Brain pericyte (primary cell): ENCODE measurements at places on chromosomes 3 and 15.

DNA sequence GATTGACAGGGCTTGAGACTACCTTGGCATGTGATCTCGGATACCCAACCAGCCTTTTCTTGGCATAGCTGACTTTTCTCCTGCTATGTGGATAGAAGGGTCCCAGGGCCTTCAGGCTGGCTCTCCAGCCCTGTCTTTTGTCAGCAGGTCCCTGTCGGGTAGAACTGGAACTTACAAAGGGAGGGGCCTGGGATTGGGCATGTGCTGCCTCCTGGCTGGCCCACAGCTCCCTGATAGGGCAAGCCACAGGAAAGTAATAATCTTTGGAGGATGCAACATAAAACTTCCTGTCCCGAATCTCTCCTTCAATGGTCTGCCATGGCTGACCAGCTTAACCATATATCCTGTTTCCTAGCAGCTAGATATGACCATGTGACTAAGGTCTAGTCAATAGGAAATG lies 89.1 kb downstream of the ABHD5 start:
- DNase-seq = no peak

GRCh38 chr3:193971966-193972365 lies 164.0 kb upstream of the HES1 start:
- no peak for DNase-seq

DNA sequence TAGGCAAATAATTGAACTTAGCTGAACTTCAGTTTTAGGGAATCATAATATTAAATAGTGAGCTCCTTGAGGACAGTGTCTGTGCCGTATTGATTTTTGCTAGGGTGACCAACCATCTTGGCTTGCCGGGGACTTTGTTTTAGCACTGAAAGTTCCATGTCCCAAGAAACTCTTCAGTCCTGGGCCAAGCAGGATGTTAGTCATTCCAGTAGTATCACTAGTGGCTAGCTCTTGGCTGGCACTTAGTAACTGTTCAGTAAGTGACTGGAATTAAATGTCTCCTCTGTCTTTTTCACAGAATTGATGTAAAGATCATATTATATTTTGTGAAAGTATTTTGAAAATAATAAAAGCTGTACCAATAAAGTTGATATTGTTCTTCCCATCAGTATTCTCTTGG lies 42.3 kb downstream of the RSRC1 start:
- DNase-seq = no peak

DNA sequence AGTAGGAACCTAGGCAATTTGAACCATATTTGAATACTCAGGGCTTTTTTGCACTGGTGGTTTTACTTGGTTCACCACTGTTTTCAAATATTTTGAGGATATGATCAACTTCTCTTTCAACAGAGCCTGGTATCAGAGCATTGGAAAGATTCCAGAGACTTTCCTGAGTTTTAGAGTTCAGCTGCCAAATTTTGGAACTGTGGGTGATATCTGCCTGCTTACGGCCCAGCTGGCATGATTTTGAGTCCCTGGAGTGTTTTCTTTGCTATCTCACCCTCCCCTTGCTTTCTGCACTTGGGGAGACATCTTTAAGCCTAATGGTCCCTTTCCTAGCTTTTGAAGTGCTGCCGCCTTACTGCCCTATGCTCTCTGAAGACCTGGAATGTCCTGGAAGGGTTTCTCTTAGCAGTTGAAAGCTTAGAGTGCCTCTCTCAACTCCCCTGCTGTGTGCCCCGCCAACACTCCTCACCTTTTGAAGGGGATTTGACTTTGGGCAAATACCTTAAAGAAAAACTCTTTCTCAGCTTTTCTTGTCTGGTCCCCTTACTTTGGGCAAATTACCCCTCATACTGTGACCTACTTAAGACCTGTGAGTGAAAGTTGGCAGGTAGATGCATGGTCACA lies 539.1 kb downstream of the MFSD1 start:
- DNase-seq = no peak

DNA sequence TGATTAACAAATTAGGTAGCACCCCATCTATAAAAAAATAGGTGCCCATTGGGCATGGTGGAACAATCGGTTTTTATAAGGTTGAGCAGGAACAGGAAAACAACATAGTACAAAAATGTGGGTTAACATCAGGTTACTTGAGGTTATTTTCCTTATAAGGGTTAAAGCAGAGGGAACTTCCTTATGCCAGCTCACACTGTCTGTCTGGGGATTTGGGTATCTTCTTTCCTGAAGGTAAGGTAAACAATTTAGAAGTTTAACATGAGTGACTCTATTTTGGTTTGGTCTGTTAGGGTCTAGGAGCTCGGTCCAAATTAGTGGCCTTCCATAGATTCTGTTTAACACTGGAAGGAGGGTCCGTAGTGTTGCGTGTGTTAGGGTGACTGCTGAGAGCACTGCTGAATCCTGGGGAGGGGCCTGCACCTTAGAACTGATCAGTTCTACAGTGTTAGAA lies 14.7 kb downstream of the CHD2 start:
- DNase-seq = no peak

GRCh38 chr3:143339451-143339850 lies 219.9 kb downstream of the CHST2 start:
- no peak for DNase-seq

DNA sequence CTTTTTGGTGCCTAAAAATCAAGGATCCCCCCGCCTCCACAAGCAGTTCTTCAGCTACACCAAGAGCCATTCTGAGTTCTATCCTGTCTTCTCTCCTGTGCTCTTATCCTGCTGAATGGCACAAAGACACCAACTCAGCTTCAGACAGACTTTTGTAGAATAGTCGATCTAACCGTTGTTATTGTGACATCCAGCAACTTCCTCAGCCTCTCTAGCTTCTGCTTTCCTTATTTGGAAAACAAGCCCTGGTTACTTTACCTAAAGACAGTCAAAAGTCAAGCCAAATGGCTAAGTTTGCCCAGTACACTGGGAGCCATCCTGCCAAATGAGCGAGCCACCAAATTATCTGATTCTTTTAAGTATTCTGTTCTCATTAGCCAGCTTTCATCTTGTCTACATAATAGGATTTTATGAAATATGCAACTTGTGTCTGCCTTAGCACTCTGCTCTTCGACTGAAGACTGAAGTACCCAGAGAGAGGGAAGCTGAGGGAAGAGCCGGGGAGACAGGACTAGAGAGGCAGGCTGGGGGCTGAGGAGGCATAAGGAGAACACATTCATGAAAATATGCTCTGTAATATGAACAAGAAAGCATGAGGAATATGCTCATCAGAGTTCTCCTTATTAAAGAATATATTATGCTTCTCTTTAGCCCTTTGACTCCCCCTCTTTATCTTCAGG lies 35.1 kb downstream of the LYZL4 start:
- no peak for DNase-seq

DNA sequence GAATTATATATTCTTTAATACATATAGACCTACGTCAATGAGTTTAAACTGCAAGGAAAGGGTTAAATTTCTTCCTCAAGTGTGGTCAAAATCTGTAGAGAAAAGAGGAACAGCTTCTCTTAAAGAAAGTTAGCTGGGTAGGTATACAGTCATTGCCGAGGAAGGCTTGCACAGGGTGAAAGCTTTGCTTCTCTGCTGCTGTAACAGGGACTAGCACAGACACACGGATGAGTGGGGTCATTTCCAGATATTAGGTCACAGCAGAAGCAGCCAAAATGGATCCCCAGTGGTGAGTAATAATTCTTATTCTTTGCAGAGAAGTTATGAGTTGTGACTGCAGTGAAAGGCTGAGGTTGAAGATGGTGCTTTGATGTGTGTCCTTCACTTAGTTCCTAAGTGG lies at the start of gene CD86:
CD86 (plus strand) TSS at position 148 of the 400 bp plus-strand sequence; CDS start at position 276, 128 bp downstream.
- no peak for DNase-seq

DNA sequence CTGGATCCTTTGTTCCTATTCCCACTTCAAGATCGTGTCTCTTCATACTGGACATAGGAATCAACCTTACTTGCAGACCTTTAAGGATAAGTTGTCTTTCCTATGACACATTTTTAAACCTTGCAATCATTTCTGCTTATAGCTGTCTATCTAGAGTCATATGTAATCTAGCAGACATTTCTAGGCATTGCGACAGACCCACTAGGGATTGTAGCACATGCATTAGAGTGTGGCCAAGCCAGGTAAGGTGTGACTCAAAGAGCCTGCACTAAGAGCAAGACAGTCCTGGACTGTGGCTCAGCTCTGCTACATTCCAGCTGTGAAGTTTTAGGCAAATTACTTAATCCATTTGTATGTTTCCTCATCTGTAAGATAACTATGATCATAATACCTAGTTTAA lies 38.8 kb upstream of the BFSP2 start:
- DNase-seq = no peak

DNA sequence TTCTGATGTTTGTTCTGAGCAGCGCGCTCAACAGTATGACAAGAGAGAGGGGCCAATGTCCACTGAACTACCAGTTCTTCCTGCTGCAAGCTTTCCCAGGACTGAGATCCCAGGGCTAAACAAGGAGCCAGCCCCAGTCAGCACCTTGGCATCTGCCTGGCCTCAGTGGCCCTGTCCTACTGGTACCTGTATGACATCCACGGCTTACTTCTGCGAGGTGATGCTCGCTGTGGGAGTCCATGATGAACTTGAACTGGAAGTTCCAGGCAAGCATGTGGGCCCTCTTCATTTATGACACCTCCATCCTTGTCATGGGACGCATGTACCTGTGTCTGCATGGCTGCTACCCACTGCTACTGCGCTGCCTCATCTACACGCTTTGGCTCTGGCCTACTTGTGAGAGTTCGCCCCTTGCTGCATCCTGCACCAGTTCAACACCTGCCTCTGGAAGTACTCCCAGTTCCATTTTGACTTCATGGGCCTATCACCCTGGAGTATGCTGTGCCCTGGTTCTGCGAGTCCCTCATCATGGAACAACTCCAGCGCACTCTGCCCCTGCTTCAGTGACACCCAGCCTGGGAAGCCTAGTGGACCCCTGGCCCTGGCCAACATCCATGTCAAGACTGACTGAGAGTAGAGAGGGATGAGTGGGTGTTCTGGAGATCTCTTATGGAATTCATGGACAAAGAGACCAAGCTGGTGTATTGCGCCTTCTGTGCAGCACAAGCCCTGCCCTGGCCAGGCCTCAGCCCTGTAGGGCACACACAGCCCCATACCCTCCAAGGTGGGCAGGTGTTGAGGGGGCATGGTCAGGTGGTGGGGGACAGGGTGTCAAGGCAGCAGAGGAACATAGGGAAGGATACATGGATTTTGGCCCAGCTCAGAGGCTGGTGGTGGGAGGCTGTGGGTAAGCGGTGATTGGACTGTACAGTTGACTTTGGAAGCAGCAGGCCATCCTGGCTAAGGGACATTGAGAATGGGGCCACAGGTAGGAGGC lies 246.8 kb downstream of the NLGN1 start:
- no peak for DNase-seq
